CMK (cell line): ENCODE measurements at places on chromosomes 12 and 14.

- DNase-seq: no peak
Measured at GRCh38 chr12:31742891-31743290, 14.1 kb upstream of the AMN1 start.

- DNase-seq: no peak
Measured at GRCh38 chr12:67043771-67044170, 225.4 kb upstream of the CAND1 start.

GRCh38 chr12:120668868-120669840 is 17.8 kb upstream of the MLEC start:
- DNase-seq: no peak

GRCh38 chr12:57772429-57773322 is at the start of gene EEF1AKMT3:
TSS of gene EEF1AKMT3 (plus strand) at chr12:57772614. CDS start at chr12:57772725, 111 bp downstream.
- peak; percentile 44 for DNase-seq

DNA sequence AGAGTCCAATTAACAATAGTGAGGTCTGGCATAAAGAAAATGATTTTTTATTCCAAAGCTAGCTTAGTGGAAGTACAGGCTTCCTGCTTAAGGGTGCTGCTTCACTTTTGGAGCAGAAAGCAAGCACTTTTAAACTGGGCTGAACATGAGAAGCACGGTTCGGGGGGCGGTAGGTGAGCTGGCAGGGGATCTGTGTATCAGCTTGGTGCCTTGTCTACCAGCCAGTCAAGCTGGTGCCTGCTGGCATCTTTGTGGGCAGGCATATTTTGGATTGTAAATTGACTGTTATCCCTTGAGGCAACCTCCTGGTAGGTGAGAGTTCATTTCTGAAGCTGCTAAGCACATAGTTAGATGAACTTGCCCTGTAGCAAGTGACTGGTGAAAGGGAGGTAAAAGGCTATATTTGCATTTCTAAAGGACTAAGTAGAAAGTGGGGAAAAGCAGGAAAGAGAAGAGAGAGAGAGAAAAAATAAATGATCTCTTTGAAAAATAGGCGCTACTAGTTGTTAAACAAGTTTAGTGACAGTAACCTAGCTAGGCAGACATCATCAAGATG is 121.1 kb upstream of the SYT10 start:
- no peak for DNase-seq

DNA sequence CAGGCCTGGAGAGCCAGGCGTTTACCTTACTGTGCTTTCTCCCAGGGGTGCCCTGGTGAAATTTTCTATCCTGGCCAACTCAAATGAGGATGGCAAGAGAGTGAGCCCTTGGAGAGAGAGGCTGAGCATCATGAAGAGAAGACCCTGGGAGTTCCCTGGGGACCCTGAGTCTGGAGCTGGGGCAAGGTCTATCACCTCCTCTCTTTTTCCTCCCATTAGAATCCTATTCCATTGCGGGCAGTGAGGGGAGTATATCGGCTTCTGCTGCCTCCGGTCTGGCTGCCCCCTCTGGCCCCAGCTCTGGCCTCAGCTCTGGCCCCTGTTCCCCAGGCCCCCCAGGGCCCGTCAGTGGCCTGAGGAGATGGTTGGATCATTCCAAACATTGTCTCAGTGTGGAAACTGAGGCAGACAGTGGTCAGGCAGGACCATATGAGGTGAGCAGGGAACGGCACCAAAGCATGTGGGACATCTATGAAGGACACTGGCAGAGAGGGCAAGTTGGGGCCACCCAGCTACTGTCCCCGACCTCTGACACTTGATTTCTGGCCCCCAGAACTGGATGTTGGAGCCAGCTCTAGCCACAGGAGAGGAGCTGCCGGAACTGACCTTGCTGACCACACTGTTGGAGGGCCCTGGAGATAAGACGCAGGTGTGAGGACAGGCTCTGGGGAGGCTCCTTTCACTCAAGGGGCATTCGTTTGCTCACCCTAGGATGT is 1.6 kb downstream of the ARHGEF25 start:
- DNase-seq: no peak

GRCh38 chr14:89813617-89814031 is 140.9 kb downstream of the EFCAB11 start:
- DNase-seq: no peak

- no peak for DNase-seq
Measured at GRCh38 chr12:14471497-14471896, 96.2 kb downstream of the PLBD1 start.

GRCh38 chr14:79424462-79424861 is 786.8 kb downstream of the DIO2 start:
- DNase-seq: no peak

GRCh38 chr14:57866199-57866705 is 360 bp upstream of the SLC35F4 start:
- DNase-seq: no peak

DNA sequence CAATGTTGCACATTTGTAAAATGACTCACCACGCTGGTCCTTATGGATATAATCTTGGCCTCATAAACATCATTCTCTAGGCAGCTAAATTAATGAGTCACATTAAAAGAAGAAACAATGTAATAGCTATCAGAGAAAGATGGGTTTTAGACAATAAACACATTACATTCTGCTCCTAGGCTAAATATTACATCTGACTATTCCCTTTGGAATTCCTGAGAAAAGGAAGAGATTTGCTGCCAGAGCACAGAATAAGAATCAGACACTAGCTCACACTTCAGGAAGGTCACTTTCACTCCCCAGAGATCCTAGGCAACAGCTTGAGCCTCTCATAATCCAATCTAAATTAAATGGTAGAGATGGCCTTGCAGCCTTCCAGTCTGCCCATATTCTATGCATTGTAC is 218.2 kb downstream of the PTPRO start:
- DNase-seq: no peak

GRCh38 chr14:99516156-99516870 is 35.1 kb downstream of the CCNK start:
- DNase-seq: no peak

DNA sequence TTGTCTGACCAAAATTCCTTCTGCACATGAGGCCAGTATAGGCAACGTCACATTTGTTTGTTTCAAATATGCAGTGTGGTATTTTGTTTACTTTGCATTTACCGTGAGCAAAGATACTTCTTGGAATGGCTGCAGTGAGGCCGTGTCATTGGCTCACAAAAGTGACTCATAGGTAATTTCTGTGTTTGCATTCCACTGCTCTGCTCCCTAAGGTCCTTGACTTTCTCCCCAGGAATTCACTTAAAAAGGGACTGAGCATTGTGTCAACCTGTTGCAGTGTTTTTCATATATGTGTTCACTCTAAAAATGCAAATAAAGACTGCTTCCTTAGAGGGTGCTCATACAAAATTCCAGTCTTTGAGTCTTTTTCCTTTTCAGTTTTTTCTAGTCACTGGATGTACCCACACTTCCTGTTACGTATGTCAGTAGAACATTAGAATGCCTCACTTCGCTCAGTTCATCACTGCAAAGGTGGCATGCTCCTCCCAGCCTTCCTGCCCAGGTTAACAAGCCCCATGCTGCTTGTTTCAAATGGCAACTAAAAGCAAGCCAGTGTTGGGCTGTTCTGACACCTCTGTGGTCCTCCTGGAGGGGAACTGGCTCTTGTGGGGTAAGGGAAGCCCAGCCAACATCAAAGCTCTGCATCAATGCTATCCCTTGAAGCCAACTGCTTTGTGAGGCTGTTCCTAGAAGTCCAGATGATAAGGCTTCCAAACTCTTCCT is 9.1 kb downstream of the C12orf76 start:
- no peak for DNase-seq

GRCh38 chr12:132471011-132471857 is 18.7 kb upstream of the FBRSL1 start:
- DNase-seq: peak; percentile 99

DNA sequence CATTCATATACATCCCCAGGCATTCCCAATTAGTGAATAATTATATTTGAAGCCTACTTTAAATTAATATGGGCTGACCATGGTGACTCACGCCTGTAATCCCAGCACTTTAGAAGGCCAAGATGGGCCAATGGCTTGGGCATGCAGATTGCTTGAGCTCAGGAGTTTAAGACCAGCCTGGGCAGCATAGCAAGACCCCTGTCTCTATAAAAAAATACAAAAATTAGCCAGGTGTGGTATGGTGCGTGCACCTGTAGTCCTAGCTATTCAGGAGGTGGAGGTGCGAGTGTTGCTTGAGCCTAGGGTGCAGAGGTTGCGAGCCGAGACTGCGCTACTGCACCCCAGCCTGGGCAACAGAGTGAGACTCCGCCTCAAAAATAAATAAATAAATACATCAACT is 7.6 kb upstream of the ARID2 start:
- no peak for DNase-seq

DNA sequence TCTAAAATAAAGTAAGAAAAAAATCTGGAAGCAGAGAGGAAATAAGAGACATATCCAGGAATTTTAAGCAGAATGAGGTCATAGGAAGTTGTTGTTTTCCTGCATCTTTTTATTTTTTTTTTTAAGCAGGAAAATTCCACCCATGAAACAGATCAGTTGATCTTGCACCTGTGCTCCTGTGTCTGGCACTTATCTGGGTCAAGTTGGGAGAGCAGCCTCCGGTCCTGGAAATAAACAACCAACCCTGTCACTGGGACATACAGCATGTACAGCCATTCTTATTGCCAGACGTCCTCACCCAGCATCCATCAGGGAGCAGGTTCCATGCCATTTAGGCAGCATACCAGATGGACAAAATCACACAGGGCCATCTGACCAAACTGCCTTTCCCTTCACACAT is 266.0 kb upstream of the BTG1 start:
- DNase-seq: no peak

DNA sequence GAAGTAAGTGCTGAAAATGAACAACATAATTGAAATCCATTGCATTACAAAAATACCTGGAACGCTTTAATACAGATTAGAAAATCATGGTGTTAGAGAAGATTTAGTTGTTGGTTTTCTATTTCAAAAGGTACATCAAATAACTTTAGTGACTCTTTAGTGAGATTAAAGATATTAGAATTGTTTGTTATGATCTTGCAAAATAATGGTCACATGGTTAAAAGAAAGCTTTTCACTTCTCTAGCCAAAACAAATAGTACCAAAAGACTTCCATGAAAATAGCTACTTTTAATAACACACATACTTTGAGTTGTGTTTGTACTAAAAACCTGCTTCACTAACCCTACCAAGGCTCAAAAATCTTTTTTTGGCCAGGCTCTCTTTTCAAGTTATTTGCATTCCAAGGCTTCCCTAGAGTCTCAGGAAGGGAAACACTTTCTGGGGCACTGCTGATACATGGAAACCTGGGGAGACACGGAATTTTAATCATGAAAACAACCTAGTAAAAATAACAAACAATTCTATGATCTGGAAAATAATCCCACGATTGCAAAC is at the start of gene SLCO1A2:
SLCO1A2 (minus strand) TSS at position 147 of the 555 bp plus-strand sequence. CDS start 270 bp downstream, outside the sequence.
- DNase-seq: no peak

DNA sequence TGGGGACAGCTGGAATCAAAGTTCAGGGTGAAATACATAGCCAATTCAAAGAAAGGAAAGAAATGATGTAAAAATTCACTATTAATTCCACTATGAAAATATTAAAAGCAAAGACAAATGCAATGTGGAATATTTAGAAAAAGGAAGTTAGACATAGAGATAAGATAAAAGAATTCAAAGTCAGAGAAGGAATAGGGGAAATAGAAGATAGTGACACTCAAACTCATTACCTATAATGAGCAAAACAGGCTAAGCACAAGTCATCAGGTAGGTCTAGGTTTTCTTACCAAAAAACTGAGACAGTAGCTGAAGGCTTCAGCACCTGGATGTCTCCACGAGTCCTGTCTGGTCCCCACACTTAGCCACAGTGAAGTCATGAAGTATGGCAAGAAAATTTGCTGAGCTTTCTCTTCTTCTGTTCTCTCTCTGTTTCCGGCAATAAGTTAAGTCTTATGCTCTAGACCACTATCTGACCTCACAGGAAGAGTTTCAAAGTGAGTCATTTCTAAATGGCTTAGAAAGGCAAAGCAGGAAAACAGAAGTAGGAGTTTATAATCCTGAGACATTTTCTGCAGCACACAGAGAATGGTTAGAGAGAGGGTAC is at the start of gene C3AR1:
C3AR1 (minus strand) TSS at position 369 of the 604 bp plus-strand sequence. CDS start 6,174 bp downstream, outside the sequence.
- DNase-seq: no peak

GRCh38 chr12:101490286-101490920 is 15.3 kb downstream of the SPIC start:
- DNase-seq: no peak

- no peak for DNase-seq
Measured at GRCh38 chr12:51264297-51264696, 5.9 kb downstream of the SMAGP start.

- no peak for DNase-seq
Measured at GRCh38 chr14:56487761-56488160, 91.8 kb upstream of the TMEM260 start.

GRCh38 chr14:101062065-101062450 is 158.5 kb upstream of the RTL1 start:
- no peak for DNase-seq

DNA sequence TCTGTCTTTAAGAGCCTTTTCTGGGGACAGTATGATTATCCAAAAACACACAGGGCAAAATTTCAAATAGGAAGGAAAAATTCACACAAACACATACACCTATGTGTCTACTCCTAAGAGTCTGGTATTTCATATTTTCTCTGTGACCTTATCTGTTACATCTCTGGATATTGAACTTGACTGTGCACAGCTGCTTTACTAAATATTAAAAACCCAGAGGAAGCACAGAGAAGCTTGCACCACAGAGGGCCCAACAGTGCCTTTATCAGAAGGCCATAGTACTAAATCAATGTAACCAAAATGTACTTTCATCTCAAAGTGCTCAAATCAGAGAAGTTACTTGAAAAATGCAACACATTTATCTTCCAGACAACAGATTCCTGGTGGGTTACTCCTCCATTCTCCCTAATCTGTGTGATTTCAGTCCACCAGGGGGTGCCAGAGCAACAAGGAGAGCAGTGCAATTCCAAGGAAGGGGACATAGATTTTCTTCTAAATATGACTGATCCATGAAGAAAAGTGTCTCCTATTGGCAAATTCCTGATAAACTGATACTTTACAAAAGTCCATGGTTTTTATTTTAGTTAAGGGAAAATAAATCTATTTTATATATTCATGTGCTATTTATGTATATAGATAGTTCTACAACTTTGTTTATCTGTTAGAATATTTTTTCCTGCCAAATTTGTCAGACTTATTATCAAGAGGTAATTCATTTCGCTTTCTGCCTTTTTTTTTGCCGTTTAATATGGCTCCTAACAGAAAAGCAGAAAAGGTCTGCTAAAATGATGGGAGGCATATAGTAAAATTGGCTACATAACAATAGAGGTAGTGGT is 617.6 kb downstream of the LRFN5 start:
- peak; percentile 8 for DNase-seq
